Glomerular endothelial cell (primary cell): ENCODE measurements at places on chromosomes 3 and 15. TPM values are rescaled to one million over a fixed set of nuclear protein-coding genes. Genes with fewer than 3 reads are reported as not detected.

The RAMAC gene
- total RNA-seq = 16.5 and 17.5 TPM in 2 replicates

The ASB14 gene
- total RNA-seq = not detected in 2 replicates

The PYGO1 gene
- 2.2 and 4.7 TPM in 2 replicates for total RNA-seq

The CCR9 gene
- not detected in 2 replicates for total RNA-seq

The SPATA12 gene
- 0.15 and 0.18 TPM in 2 replicates for total RNA-seq

- no peak for DNase-seq
These were observed 106.9 kb upstream of the NPHP3 start for GRCh38 chr3:132829101-132829500.

DNA sequence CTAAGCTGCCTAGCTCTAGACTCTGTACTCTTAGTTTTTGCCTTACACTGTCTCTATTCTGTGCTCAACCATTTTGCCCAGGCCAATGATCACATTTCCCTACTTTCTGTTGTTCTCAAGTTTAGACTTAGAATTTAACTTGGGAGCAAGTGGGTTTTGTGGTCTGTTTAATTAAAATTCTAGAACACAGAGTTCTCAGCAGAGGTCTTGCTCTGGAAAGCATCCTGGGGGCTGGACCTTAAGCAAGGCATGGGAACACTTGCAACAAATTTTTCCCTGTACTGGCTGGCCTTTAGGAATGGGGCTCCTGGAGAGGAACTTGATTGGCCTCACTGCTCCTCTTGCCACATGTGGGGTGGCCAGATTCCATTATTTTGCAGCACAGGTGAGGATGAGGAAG is 236.3 kb upstream of the LRTM1 start:
- no peak for DNase-seq

GRCh38 chr3:96430079-96430478 is 384.3 kb upstream of the EPHA6 start:
- no peak for DNase-seq

DNA sequence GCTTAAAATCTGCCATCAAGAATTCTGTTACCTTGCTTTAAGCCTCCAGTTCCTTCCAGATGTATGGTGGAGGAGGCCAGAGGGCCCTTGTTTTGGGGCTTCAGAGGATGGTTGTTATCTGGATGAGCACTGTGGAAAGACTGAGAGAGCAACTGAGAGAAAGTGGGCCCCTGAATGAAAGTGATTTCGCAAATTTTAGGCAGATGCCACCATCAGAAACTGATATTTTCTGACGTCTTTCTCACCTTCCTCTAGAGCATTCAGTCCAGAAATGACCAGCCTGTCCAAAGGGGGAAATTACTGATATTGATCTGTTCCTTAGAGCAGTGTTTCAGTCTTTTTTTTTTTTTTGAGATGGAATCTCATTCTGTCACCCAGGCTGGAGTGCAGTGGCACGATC is 13.4 kb downstream of the B3GNT5 start:
- DNase-seq = no peak

DNA sequence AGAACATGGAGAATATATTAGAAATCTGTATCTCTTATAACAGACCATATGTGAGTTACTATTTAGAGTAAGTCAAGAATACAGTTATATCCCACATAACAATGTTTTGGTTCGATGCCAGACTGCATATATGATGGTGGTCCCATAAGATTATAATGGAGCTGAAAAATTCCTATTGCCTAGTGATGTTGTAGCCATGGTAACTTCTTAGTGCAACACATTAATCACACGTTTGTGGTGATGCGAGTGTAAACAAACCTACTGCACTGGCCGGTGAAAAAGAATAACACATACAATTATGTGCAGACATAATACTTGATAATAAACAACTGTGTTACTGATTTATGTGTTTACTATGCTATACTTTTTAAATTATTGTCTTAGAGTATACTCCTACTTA is 69.8 kb upstream of the MNS1 start:
- no peak for DNase-seq

GRCh38 chr3:29644261-29644660 is 363.4 kb downstream of the RBMS3 start:
- no peak for DNase-seq

DNA sequence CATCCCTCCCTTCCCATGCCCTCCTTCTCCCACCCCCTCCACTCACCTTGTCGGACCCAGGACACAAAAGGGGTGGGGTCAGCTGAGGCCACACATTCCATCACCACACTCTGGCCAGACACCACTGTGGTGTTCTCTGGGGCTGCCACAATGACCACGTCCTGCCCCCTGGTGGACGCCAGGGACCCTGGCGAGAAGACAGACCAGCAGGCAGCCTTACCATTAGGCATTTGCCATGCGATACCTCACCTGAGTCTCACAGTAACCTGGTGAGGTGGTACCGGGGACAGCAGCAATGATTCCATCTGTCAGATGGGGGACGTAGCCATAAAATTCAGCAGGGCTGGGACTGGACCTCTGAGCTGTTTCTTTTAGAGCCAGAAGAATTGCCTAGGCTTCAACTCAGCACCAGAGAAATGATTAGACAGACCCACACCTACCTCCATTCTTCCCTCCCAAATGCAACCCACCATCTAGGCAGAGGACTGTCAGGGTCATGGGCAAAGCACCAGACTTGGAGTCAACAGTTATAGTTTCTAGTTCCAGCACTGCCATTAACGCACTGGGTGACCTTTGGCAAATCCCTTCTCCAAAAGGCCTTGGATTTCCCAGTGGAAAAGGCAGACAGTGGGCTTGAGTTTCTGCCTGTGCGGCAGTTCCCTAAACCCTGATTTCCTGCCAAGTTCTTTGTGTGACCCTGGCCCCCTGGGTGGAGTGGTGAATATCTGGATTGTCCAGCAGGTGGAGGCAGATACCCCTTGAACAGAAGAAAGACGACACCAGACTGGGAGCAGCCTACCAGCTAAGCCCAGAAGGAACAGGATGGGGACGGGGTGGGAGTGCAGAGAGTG is 21.8 kb downstream of the IGDCC4 start:
- no peak for DNase-seq

DNA sequence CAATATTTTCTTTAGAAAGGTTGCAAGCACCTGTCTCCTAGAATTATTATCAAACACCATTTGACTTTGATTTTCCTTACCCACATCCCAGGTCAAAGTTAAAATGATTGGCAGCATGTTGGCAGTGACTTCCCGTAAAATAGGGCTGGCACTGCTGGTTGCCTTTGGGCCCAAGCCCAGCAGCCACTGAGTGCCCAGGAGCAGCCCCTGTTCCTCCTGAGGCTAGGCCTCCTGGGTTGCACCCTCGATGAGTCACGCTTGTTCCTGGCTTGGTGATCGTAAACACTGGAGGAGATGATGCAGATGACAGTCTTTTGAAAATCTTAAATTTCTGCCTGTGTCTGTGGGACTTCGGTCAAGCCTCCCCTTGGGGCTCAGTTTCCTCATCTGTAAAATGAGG is 290.0 kb downstream of the TLE3 start:
- no peak for DNase-seq

DNA sequence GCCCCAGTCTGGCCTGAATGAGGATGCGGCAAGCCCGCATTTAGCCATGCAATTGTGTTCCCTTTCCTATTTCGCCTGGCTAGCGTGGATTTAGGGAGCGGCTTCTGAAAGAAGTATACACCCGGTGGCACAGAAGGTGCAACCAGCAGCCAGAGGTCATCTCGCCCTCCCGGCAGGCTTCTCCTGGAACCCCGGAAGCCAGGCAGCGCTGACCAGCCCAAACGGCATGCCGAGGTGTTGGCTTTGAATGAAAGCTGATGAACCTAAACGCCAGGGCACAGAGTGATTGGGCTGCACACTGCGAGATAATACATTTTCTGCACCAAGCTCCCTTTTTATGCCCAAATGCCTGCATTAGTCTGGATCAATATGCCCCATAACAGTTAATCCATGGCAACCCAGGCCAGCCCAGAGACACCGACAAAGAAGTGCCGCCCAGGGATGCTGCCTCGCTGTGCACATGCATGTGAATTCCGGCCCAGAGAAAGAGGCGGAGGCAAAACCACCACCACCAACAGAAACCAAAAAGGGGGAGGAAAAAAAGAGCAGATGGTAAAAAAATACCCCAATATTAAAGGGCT is 1.4 kb downstream of the SRGAP3 start:
- DNase-seq = no peak
